Daoy (cell line): ENCODE measurements at places on chromosomes 1 and 21. TPM values are rescaled to one million over a fixed set of nuclear protein-coding genes. Genes with fewer than 3 reads are reported as not detected.

- DNase-seq, result no peak
Observed at GRCh38 chr1:246893191-246893939, 38.4 kb downstream of the AHCTF1 start.

DNA sequence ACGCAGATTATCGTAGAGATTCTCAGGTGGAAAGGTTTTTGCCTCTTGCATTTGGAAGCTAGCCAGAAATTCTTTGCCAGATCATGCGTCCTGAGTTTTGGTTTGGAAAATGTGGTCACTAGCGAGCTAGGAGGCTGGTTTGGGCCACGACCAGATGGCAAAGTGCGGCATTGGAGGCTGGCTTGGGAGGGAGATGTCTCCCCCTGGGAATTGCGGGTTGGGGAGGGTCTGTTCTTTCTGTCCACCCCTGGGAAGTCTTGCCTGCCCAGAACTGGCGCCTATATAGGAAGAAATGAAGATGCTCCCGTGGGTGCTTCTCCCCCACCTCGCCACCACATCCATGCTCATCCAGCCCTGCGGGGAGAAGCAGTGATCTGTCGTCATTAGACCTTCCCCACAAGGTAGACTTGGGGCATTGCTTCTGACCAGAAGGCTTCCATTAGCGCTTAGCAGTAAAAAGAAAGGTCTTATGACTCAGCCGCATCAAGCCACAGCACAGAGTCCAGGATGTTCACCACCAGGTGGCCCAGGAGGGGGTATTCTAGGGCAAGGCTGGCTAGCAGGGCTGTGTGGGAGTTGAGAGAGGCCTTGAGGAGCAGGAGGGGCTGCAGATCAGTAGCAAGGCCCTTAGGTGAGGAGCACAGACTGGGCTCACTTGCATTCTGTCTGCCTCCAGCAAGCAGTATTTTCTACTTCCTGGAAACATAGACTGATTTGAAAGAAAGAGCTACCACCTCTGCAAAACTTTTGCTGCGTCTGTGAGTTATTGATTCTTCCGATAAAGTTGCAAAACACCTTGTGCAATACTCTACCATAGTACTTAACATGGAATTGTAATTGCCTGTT, 1.5 kb upstream of the PTP4A2 start:
- DNase-seq, result peak; percentile 92

CYP4B1 gene
- not detected in 2 replicates for total RNA-seq

KRTAP19-3 gene
- total RNA-seq, result not detected in 2 replicates
